ENCODE measurements at places on chromosomes 4 and X.
A peak's percentile ranks its signal among the peaks of the same experiment; 100 is the strongest.

DNA sequence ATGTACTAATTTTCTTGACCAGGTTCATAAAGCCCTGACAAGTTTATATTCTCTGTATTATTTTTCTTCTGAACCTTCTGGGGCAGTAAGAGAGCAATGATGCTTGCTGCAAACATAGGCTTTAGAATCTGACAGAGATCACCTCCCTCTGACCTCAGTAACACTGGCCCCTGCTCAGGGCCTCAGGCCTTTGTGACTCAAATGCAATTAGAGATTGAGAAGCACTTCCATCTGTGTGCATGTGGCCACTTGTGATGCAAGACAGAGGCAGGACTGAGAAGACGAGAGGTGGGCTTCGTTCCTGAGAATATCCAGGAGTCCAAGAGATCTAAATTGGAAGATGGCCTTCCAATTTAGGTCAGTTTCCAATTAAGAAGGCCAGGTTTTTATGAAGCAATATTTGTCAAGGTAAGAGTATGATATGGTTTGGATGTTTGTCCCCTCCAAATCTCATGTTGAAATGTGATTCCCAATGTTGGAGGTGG lies 82.8 kb upstream of the VEGFC start:
- DNase-seq, result no peak

DNA sequence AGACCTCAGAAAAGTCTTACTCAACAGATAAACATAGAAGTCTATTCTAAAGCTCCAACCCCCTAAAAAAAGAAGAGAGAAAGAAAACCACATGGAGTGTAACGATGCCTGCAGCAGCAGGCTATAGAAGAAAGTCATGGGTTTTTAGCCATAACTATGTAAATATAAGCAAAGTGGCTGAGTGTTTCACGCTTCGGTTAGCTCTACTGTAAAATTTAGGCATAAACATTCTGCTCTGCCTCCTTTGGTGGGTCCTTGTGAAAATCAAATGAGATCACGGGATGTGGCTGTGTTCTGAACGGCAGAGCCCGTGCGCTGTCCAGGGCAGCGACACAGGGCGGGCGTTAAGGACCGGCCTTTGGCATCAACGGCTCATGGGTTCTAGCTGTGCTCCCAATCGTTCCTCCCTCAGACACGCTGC lies 78.4 kb downstream of the IRF2 start:
- peak; percentile 51 for DNase-seq

- DNase-seq, result no peak
Measured at GRCh38 chrX:83022020-83022419, 486.1 kb upstream of the POU3F4 start.

DNA sequence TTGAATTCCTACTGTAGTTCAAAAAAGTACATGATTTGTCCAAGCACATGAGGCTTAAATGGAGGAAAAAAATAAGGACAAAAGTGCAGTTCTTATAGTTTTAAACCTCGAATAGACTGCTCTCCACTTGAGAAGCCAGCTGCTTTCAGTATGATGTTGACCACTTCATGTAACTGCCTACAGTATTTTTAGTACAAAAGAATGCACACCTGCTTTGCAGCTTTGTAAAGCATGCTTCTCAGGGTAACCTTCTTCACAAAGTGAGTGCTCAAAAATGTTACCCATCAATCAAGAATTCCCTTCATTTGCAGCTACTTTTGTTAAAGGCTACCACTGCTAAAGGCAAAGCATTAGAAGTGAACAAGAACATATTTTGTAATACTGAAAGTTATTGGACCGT lies 83.4 kb upstream of the FAM47B start:
- DNase-seq, result no peak

GRCh38 chr4:169241464-169241863 lies 29.3 kb downstream of the SH3RF1 start:
- no peak for DNase-seq

GRCh38 chrX:53481816-53482465 lies 47.8 kb upstream of the HSD17B10 start:
- DNase-seq, result peak; percentile 21

- no peak for DNase-seq
Measured at GRCh38 chr4:8235224-8235623, 34.3 kb upstream of the HTRA3 start.

- DNase-seq, result no peak
Measured at GRCh38 chrX:153560000-153560399, 38.9 kb downstream of the CCNQ start.

GRCh38 chr4:63580796-63581475 lies 828.3 kb downstream of the TECRL start:
- DNase-seq, result no peak

DNA sequence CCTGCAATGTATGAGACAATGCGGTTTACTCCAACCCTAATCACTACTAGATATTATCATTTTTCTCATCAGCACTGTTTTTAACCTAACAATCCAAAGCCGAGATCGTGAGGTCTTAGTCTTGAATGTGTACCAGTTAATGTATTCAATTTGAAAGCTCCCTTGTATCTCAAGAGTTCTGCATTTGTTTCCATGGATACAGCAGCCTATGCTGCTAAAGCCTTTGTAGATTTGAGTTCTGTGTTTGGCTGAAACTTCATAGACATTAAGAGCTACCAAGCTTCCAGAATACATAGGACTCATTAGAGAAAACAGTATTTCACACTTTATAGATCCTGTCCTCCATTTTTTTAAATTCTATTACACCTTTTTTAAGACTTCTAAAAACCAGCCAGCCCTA lies 39.9 kb downstream of the SLC9A6 start:
- DNase-seq, result no peak

DNA sequence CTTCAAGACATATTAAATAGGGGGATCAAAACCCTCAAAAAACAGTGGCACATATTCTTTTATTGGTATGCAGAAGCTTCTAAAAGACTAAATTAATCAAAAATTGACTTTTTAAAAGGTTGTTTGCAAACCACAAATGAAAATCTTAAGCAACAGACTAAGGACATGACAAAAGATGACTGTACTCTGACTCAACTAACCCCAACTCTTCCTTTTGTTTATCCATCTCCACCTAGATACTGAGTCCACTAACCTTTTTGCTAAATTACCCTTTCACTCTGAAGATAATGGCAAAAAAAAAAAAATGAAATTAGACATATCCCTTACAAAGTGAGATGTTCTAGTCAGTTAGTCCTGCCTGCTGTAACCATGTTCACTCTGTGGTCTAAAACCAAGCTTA lies 91.6 kb upstream of the NLRP2B start:
- DNase-seq, result no peak

- no peak for DNase-seq
Measured at GRCh38 chrX:31165241-31166035, 93.6 kb upstream of the FTHL17 start.

DNA sequence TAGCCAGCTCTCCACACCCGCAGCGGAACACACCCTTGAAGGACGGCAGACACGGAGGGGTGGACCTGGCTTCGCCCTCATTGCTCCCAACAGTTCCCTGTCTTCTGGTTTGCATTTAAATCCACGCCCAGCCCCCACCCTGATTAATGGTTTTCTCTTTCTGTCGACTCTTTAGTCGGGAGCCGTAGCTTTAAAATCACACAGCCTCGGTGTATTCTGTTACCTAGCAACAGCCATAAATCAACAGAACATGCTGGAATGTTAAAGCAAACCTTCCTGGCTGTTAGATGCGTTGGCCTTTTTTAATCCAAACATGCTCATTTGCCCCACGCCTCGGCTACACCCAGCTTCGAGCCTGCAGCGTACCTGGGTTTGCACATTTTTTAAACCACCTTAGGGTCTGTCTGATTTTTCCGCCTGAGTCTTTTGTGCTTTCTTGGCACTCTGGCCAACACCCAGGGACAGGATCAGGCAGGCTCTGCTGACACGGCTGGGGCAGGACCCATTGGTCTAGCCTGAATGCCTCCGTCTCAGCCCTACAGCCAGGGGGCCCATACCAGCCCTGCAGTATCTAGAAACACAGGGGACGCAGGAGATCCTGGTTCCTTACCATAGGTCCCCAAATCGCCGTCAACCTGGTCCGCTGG lies 21.4 kb upstream of the PPP2R2C start:
- no peak for DNase-seq

- DNase-seq, result no peak
Measured at GRCh38 chr4:89724716-89725115, 112.2 kb downstream of the SNCA start.

DNA sequence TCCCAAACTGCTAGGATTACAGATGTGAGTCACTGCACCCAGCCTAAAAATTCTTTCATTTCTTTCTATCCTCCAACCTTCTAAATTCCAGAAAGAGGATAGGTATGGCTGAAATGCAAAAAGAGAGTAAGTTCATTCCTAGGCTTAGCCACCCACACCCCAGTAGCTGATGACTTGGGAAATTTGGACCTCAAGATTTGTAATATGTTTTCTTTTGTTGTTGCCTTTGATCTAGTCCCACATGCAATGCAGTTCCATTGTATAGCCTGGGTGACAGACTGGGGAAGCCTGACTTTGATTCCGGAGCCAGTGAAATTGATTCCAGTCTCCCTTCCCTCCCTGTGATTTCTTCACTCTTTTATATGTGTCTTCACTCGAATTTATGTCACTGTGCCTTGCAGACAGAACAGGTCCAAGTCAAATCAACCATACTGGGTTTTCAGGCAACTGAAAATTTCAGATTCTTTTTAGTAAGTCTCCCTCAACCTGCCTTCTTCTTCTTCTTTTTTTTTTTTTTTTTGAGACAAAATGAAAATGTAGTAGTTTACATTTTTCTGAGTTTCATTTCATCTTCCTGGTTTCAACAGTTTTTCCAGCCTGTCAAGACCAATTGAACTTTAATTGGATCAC lies 176.2 kb upstream of the RBPJ start:
- DNase-seq, result no peak

- no peak for DNase-seq
Measured at GRCh38 chr4:140368686-140369085, 4.8 kb upstream of the SCOC start.

DNA sequence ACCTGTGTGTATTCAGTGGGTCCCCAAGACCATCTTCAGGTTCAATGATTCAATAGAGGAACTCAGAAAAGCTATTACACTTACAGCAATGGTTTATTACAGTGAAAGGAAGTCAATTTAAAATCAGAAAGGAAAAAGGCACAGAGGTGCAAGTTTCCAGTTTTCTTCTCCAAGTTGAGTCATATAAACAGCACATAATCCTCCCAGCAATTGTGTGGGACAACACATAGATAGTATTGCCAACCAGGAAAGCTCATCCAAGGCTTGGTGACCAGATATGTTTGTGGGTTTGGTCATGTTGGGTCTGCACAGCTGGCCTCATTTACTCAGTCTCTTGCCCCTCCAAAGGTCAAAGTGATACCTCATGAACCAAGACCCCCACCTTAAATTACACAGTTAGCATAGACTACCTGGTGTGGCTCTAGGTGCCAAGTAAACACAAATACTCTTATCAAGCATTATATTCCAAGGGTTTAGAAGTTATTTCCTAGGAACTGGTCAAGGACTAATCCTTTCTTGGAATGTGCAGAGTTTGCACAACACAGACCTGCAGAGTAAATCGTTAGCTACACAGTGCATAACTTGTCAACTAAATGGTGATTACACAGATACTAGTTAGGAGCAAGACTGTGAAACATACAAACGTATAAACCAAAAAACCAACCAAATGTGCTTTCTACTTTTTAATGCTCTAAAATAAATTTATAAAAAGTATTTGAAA lies 777.3 kb downstream of the PCDH18 start:
- DNase-seq, result no peak

DNA sequence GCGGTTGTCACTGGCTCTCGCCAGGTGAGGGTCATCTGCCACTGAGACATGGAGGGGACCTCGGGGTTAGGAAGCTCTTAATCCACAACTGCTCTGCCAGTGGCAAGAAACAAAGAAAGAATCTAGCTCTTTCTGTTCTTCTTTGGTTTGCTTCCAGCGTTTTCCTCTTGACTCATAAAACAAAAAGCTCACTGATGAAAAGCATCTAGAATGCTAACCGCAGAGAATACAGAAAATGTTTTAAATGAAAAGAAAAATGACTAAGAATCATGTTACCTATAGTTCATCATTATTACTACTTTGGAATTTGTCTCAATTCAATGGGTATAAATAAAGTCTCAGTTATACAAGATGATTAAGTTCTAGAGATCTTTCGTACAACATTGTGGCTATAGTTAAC lies 274.8 kb upstream of the TENM3 start:
- DNase-seq, result no peak

GRCh38 chr4:113869743-113870375 lies 108.3 kb upstream of the CAMK2D start:
- DNase-seq, result peak; percentile 23

GRCh38 chrX:100931925-100932285 lies 3.2 kb upstream of the XKRX start:
- DNase-seq, result no peak

DNA sequence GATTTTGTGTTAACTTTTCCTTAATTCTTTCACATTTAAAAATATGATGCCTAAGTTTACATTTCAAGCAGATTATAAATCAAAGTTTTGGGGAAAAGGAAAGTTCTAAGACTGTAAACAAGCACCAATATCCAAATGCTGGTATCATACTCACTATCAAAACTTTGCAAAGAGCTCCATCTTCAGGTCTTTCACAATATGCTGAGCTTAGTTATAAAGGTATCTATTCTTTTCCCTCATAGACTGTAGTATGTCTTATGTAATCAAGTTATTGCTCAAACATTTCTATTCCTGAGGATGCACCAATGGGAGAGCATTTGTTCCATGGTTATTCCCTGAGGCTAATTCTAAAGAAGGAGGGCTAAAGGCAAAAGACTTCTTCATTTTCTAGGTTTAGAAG lies 207.9 kb upstream of the FAM241A start:
- DNase-seq, result peak; percentile 10

DNA sequence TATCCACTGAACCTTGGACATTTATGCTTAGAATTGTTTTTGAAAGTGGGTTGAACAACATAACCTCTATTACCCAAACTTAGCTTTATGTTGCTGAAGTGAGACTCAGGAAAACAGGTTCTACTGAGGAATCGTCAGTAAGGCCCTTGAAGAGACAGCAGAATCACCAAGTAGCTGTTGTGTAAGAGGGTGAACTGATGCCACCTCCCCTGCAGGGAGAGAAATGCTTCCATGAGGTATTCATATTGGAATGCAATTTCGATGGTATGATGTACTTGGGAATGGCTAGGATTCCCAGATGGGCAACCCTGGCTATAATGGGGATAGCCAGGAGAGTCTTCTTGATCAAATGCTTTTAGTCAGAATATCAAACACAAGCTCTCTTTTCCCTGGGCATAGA lies 4.1 kb upstream of the SCRG1 start:
- no peak for DNase-seq

DNA sequence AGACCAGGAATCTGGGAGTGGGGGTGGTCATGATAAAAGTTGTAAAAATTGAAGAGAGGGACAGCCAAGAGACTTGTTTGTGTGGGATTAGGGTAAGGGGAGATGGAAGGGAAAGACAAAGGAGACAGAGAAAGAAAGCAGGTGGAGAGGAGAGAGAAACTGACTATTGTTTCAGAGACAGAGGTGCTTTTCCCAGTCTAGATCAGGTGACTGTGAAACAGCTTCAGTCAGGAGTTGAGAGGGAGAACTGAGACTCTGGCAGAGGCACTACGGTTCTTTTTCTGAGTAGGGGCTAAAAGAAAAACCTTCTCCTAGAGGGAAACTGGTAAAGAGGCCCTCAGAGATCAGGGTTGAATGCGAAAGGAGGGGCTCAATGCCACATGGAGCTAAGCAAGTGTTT lies 106.4 kb downstream of the KDR start:
- no peak for DNase-seq
